ENCODE measurements at places on chromosomes 2 and 18.

- no peak for DNase-seq
These were observed 64.4 kb downstream of the SFXN5 start for GRCh38 chr2:73006969-73007710.

GRCh38 chr18:60975420-60975819, 357.8 kb upstream of the CDH20 start:
- DNase-seq: no peak

- DNase-seq: no peak
These were observed 452.5 kb upstream of the SALL3 start for GRCh38 chr18:78526923-78527711.

DNA sequence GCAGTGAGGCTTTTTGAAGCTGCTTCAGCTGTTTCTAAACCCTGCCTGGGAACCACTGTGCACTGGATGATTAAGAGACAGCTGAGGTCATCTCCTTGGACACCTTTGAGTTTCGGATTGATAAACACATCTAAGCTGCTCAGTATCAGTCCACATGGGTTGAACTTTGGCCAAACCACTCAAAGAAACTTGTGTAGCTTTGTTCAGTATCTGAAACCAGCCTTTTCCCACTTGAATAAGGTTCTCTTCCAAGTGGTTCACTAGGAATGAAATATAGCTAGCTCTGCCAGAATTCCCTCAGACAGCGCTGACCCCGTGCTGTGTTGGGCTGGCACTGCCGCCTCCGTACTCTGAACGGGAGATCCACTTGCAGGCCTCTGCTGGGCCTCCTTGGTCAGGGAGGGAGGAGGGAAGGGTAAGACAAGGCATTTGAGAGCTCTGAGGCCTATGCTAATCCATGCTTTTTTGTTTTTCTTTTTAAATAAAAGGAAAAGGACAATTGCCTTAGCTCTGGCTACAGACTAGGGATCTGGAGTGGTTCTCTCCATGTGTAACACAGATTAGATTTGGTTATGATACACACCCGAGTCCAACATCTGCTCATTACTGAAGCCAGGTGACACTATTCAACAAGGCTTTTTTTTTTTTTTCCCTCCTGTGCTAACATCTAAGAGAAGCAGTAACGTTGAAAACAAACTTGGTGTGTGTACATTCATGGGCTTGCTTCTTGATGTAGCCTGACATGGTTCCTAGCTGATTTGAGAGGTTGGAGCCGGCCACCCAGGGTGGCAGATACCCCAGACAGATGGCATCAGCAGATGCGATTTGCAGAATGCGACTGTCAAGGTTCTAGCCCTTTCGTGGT, 67.7 kb downstream of the NCK2 start:
- no peak for DNase-seq

DNA sequence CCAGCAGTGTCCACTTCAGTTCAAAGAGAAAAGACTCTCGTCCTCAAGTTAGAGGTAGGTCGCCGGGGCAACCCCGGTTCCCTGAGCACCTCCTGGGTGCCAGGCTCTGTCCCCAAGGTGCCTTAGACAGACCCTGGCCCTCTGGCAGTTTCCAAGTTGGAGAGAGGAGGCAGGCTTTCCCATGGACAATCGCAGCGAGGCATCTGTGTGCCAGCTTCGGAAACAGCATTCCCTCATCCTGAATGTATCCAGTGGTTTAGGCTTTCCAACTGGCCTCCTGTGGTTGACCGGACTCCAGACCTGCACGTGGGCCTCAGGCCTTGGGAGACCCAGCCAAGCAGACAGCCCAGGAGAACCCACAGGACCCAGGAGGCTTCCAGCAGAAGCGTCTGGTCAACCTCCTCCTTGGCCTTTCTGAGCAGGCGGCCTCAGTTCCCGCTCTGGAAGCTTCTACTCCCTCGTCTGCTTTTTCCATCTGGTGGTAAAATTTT, 70.3 kb downstream of the KCNF1 start:
- DNase-seq: no peak

GRCh38 chr2:1818811-1819210, 74.5 kb upstream of the PXDN start:
- no peak for DNase-seq

DNA sequence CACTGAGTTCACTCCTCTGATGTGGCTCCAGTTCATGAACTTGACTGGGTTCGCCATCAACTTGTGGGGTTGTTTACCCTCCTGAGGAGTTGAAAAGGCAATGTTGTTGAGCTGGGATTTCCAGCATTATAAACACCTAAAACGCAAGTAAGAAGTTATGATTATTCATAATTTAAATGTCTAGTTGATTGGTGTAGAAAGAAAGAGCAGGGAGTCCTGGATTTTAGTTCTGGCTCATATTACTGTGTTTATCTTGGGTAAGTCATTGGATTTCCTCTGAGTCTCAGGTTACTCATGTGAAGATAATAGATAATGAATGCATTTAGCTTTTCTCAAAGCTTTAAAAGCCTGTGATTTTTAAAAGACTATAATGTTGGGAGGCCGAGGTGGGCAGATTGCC, 438.0 kb upstream of the CDH20 start:
- no peak for DNase-seq

- no peak for DNase-seq
These were observed 78.2 kb downstream of the SH3RF3 start for GRCh38 chr2:109207176-109207575.

GRCh38 chr2:11483806-11484617, 18.1 kb upstream of the E2F6 start:
- DNase-seq: no peak

DNA sequence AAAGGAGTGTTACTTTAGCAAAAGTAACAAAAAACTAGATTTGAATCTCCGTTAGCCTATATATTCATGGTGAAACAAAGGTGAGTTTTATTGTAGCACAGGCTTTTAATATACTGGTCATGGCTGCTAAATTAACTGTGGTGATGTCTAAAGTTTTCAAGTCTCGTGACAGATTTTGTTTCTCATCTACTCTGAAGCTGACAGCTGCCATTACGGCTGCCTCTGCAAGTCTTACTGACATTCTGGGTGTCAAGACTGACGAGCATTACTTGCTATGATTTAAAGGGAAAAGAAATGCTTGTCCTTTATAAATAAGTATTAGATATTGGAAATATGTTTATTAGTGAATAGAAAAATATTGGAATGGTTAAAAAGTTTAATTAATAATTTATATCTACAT, 207.7 kb downstream of the DSEL start:
- no peak for DNase-seq

DNA sequence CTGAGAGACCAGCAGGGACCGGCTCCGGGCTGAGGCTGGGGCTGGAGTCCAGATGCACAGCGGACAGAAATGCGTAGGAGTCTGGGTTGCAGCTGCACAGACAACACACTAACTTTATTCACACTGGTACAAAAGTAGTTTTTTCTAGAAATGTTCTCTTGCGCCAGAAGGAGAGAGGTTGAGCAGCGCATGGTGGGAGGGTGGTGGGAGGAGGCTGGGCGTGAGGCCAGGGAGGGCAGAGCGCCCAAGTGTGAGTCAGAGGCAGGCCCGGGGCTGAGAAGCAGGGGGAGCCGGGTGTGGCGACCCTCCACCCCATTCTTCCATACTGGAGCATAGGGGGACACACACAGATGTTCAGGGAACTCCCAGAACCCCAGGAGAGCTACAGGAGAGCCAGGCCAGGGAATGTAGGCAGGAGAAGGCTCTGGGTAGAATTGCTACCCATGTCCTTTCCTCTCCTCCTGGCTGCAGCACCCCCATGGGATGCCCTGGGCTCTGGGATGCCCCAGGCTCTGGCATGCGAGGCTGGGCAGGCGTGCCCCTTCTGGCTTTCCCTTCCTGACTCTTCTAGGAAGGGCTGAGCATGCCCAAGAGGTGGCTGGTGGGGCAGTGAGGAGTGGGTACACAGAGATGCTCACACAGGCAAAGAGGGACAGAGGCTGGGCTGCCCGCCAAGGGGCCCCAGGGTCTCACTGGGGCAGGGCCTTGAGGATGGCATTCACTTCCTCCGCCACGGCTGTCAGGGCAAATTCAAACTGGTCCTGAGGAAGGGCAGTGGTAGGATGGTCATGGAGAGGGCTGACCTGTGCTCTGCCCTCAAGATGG, 10.6 kb downstream of the DNAJB2 start:
- DNase-seq: no peak

DNA sequence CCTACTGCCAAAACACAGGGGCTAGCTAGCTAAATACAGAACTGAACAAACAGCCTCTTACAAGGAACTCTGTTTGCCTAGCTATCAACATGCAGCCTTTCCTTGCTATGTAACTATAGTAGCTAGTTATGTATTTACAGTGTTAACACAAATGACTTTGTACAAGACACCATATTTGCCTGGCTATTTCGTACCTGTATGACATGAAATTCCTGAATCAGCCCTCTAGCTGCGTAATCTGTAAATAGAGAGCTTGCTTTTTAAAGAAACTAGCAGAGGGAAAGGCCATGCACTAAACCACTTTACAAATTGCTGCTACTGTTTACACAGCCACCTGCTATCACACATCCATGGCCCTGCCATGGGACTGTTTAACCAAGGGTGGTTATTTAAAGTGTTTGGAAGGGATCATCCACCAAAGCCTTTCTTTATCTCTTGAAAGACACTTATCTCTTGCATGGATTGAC, 248.7 kb downstream of the TFCP2L1 start:
- no peak for DNase-seq

GRCh38 chr2:19866771-19867170, 35.0 kb downstream of the TTC32 start:
- no peak for DNase-seq

DNA sequence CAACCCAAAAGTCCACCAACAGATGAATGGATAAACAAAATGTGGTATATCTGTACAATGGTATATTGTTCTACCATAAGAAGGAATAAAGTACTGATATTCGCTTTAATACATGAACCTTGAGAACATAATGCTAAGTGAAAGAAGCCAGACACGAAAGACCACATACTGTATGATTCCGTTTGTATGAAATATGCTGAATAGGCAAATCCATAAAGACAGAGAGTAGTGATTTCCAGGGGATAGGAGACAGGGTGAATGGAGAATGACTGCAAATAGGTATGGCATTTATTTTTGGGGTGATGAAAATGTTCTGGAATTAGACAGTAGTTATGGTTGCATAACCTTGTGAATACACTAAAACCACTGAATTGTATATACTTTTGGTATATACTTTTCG, 28.6 kb upstream of the IHH start:
- no peak for DNase-seq

GRCh38 chr2:100126897-100127401, 15.4 kb downstream of the AFF3 start:
- no peak for DNase-seq

DNA sequence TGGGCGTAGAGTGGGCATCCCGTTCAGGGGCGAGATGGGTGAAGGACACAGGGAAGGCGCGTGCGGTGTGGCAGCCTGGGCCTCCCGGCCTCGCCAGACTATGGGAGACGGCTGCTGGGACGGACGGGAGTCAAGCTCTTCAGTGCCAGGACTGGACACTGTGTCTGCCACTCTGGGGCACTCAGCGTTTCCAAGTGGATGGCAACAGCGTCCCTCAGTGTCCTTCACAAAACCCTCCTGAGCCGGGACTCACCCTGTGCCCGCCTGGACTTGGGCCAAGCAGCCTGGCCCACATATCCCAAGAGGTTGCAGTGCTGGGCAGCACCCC, 16.3 kb upstream of the BOK start:
- DNase-seq: no peak

DNA sequence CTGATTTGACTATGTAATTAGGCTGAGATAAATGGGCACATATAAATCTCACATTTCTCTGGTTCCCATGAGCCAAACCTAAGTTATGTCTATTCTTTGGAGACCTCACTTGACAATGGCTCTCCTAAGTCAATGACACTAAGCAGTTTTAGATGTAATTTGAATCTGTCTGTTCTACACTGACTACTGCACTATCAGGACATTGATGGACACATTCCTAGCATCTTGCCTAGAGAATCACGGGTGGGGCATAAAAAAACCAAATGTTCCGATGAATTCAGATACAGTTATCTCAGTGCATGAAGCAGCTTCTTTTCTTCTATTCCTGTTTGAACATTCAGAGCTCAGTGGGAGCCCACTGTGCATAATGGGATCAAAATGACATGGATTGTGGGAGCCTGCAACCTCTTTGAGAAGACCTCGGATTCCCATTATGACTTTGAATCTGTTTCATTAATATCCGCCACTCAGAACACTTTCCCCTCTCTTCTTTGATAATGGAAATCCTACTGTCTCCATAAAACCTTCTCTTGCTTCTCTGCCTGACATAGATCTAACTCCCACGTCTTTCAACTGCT, 110.8 kb downstream of the FSHR start:
- DNase-seq: no peak

GRCh38 chr2:73984203-73984921, at the start of gene TET3:
TSS of gene TET3 (plus strand) at chr2:73984910. CDS start at chr2:73986404, 1,494 bp downstream.
- peak; percentile 56 for DNase-seq

- no peak for DNase-seq
These were observed 270.9 kb upstream of the SKOR2 start for GRCh38 chr18:47522359-47522758.

GRCh38 chr2:200744201-200744602, 67.5 kb upstream of the BZW1 start:
- DNase-seq: no peak

DNA sequence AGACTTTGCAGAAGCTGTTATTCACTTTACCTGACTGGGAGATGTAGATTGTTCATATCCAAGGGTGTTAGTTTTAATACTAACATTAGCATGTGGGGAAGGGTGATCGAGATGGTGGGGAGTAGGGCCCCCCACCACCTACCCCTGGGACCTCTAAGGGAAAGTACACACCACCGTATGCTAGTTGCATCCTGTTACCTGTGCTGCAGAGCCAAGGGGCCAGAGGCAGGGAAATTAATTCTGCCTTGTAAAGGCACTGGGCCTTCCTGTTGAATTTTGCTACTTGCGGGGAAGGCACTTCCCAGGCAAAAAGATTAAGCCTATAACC, 9.0 kb downstream of the STEAP3 start:
- DNase-seq: no peak

- DNase-seq: no peak
These were observed 216.3 kb upstream of the DTNA start for GRCh38 chr18:34493566-34494358.

DNA sequence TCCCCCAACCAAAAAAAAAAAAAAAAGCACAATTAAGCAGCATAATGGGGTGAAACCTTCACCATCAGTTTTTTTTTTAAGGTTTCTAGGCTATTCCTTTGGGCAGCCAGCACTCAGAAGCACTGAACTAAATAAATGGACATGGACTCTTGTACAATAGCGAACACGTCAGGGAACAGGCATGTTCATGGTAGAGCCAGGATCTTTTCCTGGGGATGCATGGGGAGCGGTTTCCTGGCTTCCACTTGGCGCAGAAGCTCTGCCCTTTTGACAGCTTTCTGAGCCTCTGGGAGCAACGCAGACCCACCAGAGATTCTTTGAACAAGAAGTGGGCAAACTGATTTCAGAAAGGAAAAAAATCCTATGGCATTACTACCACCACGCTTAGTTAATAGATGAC, 35.0 kb downstream of the ALPK2 start:
- DNase-seq: no peak

- no peak for DNase-seq
These were observed 268.9 kb upstream of the TANK start for GRCh38 chr2:160891353-160891740.

DNA sequence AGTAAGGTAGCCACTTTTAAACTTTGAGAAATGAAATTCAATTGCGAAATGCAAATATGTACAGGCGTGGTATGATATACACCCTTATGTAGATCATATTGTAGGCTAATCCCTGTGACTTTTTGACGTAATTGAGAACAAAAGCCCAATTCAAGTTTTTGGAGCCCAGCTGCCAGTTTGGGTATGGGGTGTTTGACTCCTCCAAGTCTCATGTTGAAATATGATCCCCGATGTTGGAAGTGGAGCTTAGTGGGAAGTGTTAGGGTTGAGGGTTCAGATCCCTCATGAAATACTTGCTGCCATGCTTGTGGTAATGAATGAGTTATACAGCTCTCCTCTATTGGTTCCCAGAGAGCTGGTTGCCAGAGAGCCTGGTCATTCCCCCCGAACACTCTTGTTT, 1666.8 kb downstream of the SUCLG1 start:
- no peak for DNase-seq

All from activated CD4-positive, alpha-beta T cell treated with anti-CD3 and anti-CD28 coated beads, Interleukin-2, Interleukin-4, amounts not matched to agents 100 ng/mL and 50 ng/mL, durations not matched to agents 16 hours and 8 hours (primary cell).